Mesothelial cell of epicardium (in vitro differentiated cells): ENCODE measurements at places on chromosomes 16 and 17. TPM values are rescaled to one million over a fixed set of nuclear protein-coding genes. Genes with fewer than 3 reads are reported as not detected.

Gene HOXB7
- total RNA-seq, result 18.6 to 20.3 TPM (median 19.5 TPM) in 3 replicates

Gene LRRC59
- total RNA-seq, result 60.7 to 65.1 TPM (median 63.5 TPM) in 3 replicates

Gene LRRC36
- total RNA-seq, result 0.20 to 0.55 TPM (median 0.36 TPM) in 3 replicates

Gene TAC4
- total RNA-seq, result not detected in 3 replicates

Gene SCIMP
- not detected in 3 replicates for total RNA-seq

Gene KRT32
- not detected in 3 replicates for total RNA-seq

Gene SMPD3
- 0.14 to 0.20 TPM (median 0.18 TPM) in 3 replicates for total RNA-seq

Gene CAMKK1
- 3.8 to 4.3 TPM (median 4.3 TPM) in 3 replicates for total RNA-seq

Gene EVI2A
- total RNA-seq, result not detected in 3 replicates

- DNase-seq, result no peak
Observed at GRCh38 chr17:9705745-9706144, 60.4 kb downstream of the USP43 start.

DNA sequence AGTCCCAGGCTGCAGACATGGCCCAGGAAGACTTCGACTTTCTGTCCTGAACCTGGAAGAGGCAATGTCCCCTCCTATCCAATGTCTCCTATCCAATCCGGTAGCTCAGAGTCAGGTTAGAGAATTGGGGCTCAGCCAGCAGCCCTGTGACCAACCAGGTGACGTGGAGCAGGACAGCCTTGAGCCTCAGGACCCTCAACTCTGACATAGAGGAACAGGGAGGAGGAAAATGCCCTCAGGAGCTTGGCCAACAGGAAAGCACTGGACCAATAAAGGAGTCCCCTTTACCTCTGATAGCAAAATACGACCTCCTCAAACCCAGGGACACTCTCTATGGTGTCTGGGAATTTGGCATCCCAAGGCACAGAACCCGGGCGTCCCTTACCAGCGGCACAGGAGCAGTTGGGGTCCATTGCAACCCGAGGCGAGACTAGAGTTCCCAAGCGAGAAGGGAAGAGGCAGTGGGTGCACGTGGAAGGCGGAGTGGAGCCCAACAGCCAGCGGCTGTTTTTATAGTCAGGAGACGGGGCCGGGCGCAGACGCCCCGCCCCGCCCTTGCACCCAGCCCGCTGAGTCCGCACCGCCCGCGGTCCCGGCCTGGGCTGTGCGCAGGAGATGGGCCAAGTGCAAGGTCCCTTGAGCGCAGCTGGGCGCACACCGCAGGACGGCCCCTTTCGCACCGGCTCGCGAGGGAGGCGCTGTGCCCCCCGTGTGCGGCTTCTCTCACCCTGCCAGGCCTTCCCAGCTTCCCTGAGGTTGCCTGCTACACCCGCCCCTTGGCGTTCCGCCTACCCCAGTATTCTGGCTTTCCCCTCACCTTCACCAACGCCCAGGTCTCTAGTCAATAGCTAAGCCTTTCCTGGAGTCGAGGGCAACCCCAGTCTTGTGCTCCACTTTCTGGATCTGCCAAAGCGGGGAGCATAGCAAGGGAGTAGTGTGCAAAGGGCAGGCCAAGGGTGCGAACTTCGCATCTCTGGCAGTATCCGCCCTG, at the start of gene MT1G:
Gene MT1G, minus strand, starts transcription at position 485 of the 991 bp plus-strand sequence. Its CDS starts 72 bp downstream, at position 413.
- no peak for DNase-seq

- DNase-seq, result no peak
Observed at GRCh38 chr16:27444015-27444414, 42.0 kb downstream of the IL21R start.

DNA sequence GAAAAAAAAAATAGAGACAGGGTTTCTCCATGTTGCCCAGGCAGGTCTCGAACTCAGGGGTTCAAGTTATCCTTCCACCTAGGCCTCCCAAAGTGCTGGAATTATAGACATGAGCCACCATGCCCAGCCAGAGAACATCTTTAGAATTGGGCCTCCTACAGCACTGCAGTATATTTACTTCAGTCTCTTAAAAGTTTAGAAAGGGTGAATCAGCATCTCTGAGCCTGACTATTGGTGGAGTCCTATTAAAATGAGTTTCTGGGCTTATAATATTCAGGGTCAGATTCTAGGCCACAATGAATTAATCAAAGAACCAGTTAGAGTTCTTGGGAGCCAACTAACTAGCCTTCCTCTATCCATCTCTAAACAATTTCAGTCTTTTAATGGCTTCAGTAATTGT, 22.8 kb downstream of the TADA2A start:
- no peak for DNase-seq

GRCh38 chr16:27234603-27235002, 31.3 kb downstream of the KDM8 start:
- DNase-seq, result no peak

DNA sequence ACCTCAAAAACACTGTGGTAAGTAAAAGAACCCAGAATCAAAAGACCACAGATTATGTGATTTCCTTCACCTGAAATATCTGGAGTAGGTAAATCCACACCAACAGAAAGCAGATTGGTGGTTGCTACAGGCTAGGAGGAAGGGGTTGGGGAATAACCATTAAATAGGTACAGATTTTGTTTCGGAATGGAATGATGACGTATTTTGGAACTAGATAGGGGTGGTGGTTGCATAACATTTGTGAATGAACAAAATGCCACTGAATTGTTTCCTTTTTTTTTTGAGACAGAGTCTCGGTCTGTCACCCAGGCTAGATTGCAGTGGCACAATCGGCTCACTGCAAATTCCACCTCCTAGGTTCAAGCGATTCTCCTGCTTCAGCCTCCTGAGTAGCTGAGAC, 100.9 kb upstream of the RBFOX1 start:
- DNase-seq, result no peak

DNA sequence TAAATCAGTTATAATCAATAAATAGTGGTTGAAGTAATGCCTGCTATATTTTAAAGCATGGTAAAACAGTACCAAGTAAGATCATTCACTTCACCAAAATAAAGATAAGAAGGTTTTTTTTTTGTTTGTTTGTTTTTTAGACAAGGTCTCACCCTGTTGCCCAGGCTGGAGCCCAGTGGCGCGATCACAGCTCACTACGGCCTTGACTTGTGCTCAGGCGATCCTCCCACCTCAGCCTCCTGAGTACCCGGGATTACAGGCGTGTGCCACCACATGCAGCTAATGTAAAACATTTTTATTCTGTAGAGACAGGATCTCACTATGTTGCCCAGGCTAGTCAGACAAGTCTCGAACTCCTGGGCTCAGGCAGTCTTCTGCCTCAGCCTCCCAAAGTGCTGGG, 84.5 kb upstream of the NETO2 start:
- no peak for DNase-seq

GRCh38 chr17:56866496-56866895, 32.5 kb downstream of the DGKE start:
- DNase-seq, result no peak

DNA sequence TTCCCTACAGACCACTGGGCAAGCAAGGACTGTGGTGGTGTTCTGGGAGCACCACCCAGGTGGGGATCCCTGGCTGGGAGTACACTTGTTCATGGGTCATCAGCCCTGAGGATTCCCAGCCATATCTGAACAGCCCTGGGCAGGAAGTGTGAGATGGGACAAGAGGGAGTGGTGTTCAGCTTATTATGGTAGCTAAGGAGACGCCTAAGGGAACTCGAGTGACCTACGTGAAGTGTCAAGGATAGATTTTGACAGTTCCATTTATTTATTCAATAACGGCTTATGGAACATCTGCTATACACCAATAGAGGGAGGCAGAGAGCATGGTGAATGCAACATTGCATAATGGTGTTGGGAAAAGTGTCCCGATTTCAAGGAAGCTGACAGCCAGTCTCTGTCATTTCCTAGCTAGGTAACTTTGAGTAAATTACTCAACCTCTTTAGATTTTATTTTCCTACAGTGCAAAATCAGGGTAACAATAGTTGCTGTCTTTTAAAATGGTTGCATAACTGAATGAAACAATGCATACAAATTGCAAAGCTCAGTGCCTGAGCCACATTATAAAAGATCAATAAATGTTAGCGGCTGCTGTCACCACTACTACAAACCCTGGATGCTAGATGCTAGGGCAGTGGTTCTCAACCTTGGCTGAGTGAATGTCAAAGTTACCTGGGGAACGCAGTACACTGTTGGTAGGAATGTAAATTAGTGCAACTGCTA, 534.1 kb downstream of the GRIN2A start:
- DNase-seq, result no peak

- no peak for DNase-seq
Observed at GRCh38 chr17:34758718-34759117, 179.3 kb downstream of the TMEM132E start.

- DNase-seq, result no peak
Observed at GRCh38 chr16:683396-684070, 601 bp downstream of the JMJD8 start.
